BJ (cell line): ENCODE measurements at places on chromosomes 16 and 17.

- DNase-seq = no peak
Observed at GRCh38 chr17:65850486-65850885, 289.0 kb upstream of the AXIN2 start.

- DNase-seq = no peak
Observed at GRCh38 chr16:88401604-88402246, 19.0 kb downstream of the ZNF469 start.

- DNase-seq = no peak
Observed at GRCh38 chr16:68328860-68329390, 18.1 kb downstream of the PRMT7 start.

DNA sequence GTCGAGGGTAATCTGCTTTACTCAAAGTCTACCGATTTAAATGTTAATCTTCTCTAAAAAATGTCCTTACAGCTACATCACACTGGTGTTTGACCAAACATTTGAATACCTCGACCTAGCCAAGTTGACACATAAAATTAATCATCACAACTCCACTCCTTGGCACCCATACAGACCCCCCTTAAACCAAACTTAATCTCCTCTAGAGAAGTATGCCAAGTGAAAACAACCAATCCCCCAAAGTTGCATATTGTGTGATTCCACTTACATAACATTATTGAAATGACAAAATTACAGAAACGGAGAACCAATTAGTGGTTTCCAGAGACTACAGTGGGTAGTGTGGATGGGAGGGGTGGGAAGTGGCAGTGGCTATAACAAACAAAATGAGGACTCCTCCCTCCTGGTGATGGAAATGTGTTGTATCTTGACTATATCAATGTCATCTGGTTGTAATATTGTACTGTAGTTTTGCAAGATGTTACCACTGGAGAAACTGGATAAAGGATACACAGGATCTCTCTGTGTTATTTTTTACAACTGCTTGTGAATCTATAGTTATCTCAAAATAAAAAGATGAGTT is 39.4 kb downstream of the CAPNS2 start:
- no peak for DNase-seq

- no peak for DNase-seq
Observed at GRCh38 chr17:14245002-14245401, 8.3 kb upstream of the CDRT15 start.

DNA sequence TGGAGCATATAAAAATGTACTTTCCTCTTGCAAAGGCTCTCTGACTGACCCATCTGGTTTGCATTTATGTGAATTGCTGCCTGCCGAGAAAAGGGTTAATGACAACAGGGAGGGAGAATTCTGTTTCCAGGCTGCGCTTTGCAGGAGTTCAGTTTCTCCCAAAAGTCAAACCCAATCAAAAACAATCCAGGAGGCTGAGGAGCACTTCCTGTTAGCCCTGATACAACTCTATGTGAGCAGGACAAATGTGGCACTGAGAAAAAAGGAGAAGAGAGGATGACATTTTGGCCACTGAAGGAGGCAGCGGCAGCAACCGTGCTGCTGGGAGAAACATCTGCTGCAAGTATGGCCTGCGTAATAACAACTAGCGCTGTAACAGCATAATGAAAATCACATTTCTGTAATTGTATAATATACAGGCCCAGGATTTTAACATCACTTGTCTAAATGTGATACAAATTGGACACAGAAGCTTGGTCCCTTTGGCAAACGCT is 26.8 kb upstream of the ELAC2 start:
- no peak for DNase-seq

GRCh38 chr17:37082311-37082860 is 133.6 kb downstream of the AATF start:
- no peak for DNase-seq

GRCh38 chr17:61127960-61128359 is 271.7 kb upstream of the TBX2 start:
- no peak for DNase-seq

DNA sequence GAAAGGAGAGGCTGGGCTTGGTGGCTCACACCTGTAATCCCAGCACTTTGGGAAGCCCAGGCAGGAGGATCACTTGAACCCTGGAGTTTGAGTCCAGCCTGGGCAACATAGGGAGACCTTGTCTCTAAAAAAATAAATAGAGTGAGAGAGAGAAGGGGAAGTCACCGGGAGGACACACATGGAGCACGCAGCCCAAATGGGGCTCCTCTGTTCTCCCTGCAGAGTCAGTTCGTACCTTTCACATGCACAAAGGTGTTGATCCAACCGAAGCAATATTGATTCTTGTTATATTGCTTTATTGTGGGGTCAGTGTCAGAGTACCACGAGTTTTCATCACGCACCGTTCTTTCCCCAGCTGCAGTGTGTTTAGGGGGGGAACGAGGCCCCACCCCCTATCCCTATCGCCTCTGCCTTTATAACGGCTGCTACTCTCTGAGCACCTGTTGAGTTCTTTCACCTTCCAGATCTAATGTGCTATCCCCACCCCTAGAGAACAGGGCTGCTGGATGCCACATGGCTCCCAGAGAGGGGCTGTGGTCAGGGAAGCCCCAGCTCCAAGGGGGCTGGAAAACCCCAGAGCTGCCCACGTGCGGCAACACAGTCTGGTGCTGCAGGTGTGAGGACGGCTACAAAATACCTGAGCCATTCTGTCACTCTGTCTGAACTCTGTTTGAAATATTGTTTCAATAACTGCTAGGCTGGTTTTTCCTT is 1.0 kb upstream of the TMEM235 start:
- DNase-seq = no peak

GRCh38 chr17:80491478-80492342 is 15.3 kb upstream of the NPTX1 start:
- no peak for DNase-seq

DNA sequence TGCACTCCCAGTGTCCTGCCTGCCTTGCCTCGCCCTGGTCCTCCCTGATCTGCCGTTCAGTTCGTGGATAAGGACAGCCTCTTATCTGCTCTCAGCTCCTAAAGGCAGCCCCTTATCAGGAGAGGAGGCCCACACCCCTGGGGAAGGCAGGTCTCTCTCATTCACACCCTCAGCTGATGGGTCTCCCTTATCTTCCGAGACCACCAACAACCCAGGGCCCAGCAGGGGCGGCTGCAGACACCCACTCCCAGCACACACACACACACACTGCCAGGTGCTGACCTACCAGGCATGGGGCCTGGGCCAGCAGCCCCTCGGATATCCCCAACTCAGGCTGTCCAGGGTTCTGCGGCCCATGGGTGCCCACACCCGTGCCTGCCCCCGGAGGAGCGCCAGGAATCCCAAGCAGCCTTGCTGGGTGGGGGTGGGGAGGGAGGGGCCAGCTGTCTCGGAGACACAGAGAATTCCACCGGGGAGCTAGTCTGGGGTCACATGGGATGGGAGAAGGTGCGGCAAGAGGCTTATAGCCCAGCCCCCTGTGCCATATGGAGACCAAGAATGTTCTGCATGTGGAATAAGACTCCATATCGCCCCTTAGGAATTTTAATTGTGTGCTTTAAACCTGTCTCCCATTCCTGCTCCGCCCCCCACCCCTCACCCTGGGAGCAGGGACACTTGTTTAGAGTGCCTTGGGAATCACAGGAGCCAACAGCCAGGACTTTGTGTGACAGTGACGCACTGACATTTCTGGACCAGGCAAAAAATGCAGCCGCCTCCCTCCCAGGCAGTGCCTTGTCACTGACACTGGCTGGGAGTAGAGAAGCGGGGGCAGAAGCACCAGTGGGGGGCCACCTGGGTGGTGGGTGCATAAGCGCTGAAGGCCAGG is 41.9 kb upstream of the EMP2 start:
- DNase-seq = no peak

- DNase-seq = no peak
Observed at GRCh38 chr16:54366943-54367342, 80.4 kb upstream of the IRX3 start.

- DNase-seq = peak; percentile 32
Observed at GRCh38 chr16:75593825-75594820, 27.9 kb downstream of the GABARAPL2 start.

DNA sequence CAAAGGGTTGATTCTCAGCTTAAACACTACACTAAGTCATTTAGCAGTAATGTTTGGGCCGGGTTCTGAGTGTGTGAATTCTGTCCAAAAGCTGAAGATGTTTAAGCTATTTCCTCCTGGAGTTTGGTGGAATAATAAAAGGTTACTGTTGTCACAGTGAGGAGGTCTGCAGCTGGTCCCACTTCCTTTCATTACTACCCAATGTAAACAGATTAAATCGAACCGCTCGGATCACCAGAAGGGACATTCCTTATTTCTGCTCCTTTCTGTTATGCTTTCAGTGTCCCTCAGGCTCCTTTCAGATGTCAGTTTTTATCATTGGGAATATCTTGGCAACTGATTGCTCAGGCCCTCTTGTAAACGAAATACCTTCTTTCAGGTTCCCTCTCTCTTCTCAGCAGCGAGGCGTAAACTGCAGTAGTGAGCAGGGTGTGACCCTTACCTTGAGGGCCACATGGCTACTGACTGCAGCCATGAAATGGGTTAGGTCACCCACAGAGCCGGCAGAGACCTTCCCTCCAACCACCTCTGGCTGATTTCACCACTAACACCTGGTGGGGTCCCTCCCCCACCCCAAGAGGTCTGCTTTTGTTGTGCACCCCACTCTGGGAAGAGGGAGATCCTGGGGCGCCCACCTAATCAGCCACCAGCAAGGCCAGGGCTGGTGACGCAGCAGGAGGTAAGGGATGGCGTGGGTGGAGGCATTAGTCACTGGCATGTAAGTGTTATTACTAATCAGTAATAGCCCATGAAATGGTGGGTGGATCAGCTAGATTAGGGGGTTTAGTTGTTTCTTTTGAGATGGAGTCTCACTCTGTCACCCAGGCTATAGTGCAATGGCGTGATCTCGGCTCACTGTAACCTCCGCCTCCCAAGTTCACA is 117.6 kb downstream of the VPS53 start:
- DNase-seq = no peak

DNA sequence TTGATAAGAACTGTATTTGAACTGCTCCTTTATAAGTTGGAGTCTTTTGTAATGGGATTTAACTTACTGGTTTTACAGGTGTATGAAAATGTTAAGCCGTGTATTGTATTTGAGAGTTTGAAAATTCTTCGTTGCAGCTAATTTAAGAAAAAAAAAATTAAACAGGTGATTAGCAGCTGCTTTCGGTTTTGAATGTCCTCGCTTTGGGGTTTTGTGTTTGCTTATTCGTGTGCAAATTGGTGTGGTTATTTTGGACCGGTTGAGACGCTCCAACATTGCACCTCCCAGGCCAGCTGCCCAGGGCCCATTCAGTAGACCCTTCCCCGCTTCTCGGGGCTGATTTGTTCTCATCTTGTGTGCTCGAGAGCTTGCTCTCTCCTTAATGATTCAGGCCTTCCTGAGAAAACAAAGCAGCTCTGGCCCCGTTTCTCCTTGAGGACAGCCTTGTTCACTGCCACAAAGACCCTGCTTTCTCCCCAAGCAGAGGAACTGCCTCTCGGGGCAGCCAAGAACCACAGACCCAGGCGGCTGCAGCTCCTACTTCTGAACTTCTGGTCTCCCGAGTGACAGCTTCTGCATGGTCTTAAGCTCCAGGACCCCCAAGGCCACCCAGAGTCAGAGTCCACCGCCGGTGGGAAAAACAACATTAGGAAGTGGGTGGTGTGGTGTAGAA is 100.5 kb downstream of the MSI2 start:
- no peak for DNase-seq

GRCh38 chr16:4450430-4450829 is 24.0 kb downstream of the NMRAL1 start:
- no peak for DNase-seq

GRCh38 chr17:79792341-79792871 is 4.5 kb downstream of the CBX8 start:
- DNase-seq = no peak

- no peak for DNase-seq
Observed at GRCh38 chr16:11554053-11554452, 32.7 kb downstream of the LITAF start.

GRCh38 chr16:74232806-74233465 is 63.7 kb upstream of the PSMD7 start:
- DNase-seq = no peak

DNA sequence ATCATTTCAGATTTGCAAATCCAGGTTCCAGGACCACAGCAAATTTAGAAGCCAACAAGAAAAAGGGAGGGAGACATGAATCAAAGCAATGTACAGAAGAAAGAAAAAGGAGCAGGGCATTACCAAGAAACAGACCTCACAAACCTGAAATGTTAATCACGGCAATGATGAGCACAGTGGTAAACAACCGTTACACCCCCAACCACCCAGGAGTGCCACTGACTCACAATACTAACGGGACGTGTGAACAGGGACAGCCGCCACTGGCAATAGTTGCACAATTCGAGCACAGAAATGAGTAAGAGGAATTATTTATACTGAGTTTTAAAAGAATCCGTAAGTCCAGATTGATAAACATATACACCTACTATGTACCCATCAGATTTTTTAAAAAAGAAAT is 13.8 kb downstream of the USP22 start:
- DNase-seq = peak; percentile 29

DNA sequence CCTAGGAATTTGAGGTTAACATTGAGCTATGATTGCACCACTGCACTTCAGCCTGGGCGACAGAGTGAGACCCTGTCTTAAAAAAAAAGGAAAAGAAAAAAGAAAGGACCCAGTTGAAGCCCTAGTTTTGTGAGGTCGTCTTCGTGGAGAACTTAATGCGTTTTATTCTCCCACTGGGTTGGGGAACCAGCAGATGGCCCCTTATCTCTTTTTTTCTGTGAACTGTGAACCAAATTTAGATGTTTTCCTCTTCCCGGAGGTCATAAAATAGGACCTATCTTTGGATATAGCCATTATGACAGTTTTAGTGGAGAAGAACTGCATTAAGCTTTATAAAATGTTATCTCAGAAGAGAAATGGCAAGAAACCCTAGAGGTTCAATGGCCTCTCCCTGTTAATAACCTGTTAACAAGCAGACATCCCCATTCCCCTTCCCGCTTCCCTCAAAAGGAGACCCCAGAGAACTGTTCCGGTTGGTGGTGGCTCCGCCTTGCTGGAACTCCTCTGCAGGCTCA is 23.5 kb downstream of the KIAA0513 start:
- DNase-seq = no peak

DNA sequence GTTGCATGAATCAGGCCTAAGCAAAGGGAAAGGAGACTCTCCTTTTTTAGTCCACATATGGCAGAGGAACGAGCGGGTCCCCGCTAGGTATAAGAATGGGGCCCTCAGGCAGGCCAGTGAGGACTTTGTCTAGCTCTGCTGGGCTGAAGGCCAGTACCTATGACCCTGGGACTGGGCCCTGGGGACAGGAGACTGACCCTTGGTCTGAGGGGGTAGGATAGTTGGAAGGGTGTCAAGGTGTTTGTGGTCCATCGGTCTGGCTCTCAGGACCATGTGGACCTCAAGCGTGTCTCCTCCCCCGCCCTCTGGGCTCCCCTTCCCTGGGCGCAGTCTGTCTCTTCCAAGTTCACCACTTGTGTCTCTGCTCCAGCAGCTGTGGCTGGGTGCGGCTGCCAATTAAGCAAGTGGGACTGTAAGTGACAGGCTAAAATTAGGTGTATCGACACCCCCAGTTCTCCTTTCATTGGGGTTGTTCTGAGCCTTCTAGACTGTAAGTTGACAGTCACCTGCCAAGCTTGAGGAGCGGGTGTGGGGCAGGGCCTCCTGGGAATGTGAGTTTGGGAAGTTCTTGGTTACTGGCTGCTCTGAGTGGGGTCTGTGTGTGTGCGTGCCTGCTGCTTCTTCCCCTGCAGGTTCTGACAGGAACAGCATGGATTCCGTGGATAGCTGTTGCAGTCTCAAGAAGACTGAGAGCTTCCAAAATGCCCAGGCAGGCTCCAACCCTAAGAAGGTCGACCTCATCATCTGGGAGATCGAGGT is 24.5 kb downstream of the AKAP1 start:
- no peak for DNase-seq
